ENCODE measurements at places on chromosomes 2 and 18.

GRCh38 chr2:185895828-185896693 lies 157.5 kb downstream of the FSIP2 start:
- H3K36me3 ChIP-seq: no peaks in the 10 kb centered on the region
- no peak overlapping the region for H3K27ac ChIP-seq
- no peaks in the 10 kb centered on the region for H3K4me1 ChIP-seq
- no peak for DNase-seq

GRCh38 chr2:88087073-88087472 lies 19.4 kb downstream of the SMYD1 start:
- DNase-seq: no peak
- no peak overlapping the region for H3K4me3 ChIP-seq
- no peak overlapping the region for H3K27ac ChIP-seq
- H3K27me3 ChIP-seq: peaks cover 12% of the 10 kb centered on the region

GRCh38 chr2:226079196-226079595 lies 679.7 kb downstream of the NYAP2 start:
- no peak for DNase-seq
- no peaks in the 10 kb centered on the region for H3K36me3 ChIP-seq
- H3K4me1 ChIP-seq: no peaks in the 10 kb centered on the region
- H3K4me3 ChIP-seq: no peak overlapping the region
- no peaks in the 10 kb centered on the region for H3K27me3 ChIP-seq
- no peak overlapping the region for H3K27ac ChIP-seq

DNA sequence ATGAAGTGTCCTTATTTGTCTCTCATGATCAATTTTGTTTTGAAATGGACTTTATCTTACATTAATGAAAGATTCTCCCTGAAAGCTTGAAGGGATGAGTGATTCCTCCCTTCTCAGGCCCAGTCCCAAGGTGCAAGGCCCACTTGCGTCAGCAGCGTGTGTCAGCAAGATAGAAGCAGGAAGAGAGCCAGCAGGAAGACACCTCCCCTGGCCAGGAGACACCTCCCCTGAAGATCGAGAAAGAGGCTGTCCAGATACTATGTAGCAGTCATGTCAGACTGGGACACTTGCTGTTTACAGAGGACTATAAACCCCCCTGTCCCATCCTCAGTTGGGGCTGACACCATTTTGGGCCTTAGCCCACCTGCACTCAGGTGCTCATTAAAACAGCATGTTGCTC lies 38.3 kb downstream of the TIMM21 start:
- no peaks in the 10 kb centered on the region for H3K36me3 ChIP-seq
- DNase-seq: no peak
- no peak overlapping the region for H3K4me3 ChIP-seq

GRCh38 chr2:71704131-71704561 lies 250.8 kb downstream of the DYSF start:
- H3K27me3 ChIP-seq: peaks cover 30% of the 10 kb centered on the region
- H3K27ac ChIP-seq: no peak overlapping the region
- peaks cover 3% of the 10 kb centered on the region for H3K36me3 ChIP-seq
- no peak for DNase-seq
- H3K4me3 ChIP-seq: no peak overlapping the region

DNA sequence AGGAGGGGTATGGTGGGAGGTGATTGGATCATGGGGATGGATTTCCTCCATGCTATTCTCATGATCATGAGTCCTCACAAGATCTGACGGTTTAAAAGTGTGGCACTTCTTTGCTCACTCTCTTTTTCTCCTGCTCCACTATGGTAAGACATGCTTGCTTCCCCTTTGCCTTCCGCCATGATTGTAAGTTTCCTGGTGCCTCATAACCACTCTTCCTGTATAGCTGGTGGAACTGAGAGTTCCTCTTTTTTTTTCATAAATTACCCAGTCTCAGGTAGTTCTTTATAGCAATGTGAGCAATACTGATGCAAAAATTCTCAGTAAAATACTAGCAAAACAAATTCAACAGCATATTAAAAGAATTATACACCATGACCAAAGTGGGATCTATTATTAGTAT lies 728.5 kb upstream of the SLC8A1 start:
- no peak for DNase-seq
- no peaks in the 10 kb centered on the region for H3K36me3 ChIP-seq
- H3K27ac ChIP-seq: no peak overlapping the region
- H3K27me3 ChIP-seq: no peaks in the 10 kb centered on the region
- no peaks in the 10 kb centered on the region for H3K4me1 ChIP-seq

Data from effector memory CD8-positive, alpha-beta T cell (primary cell).